ENCODE measurements at places on chromosomes 2 and 18. TPM values are rescaled to one million over a fixed set of nuclear protein-coding genes. Genes with fewer than 3 reads are reported as not detected.
A peak's percentile ranks its signal among the peaks of the same experiment; 100 is the strongest.

Gene CDKL4
- total RNA-seq = 0.33 TPM

Gene SPHKAP
- not detected for total RNA-seq

DNA sequence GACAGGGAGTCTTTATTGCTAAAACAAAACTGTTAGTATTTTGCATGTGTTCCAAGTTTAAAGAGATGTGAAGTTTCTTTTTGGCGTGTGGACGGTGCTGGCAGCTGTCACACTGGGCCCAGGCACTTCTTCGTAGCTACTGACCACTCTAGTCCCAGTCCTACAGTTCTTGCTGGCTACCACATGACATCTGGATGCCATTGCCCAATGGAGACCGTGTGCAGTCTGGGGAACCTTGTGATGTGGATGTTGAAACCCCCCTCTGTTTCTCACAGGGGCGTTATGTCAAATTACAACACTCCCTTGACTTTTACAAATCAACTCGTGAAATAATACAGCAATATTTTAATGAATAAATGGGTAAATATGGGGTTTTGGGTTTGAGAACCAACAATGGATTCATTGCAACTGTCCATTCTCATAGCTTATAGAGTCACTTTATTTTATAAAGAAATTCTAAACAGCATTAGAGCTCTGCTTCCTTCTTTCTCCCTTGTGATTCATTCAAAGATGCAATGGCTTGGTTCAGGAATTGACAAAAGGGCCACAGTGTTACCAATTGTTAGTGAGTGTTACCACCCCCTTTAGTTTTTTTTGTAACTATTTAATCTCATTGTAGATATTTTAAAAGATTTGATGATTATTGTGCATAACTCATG is 1.2 kb downstream of the GPD2 start:
- H3K27ac ChIP-seq = peak overlapping the region; percentile 98
- peak overlapping the region; percentile 74 for H3K4me3 ChIP-seq
- no peaks in the 10 kb centered on the region for H3K4me1 ChIP-seq
- H3K27me3 ChIP-seq = no peaks in the 10 kb centered on the region
- no peaks in the 10 kb centered on the region for H3K36me3 ChIP-seq

Gene SH3RF3
- total RNA-seq = 5.6 TPM

Gene MBP
- 27.2 TPM for total RNA-seq

GRCh38 chr2:150554046-150554445 is 66.6 kb upstream of the RND3 start:
- DNase-seq = no peak
- no peak overlapping the region for H3K27ac ChIP-seq
- H3K36me3 ChIP-seq = no peaks in the 10 kb centered on the region
- no peaks in the 10 kb centered on the region for H3K27me3 ChIP-seq
- no peaks in the 10 kb centered on the region for H3K4me1 ChIP-seq

GRCh38 chr2:26245231-26245732 is 543 bp downstream of the HADHB start:
- H3K27me3 ChIP-seq = no peaks in the 10 kb centered on the region
- DNase-seq = peak; percentile 31
- peak overlapping the region; percentile 98 for H3K27ac ChIP-seq
- no peaks in the 10 kb centered on the region for H3K4me1 ChIP-seq
- peak overlapping the region; percentile 83 for H3K4me3 ChIP-seq

Measured in breast epithelium (tissue), 4 donors.